ENCODE measurements at places on chromosomes 7 and 10. TPM values are rescaled to one million over a fixed set of nuclear protein-coding genes. Genes with fewer than 3 reads are reported as not detected.

ZNF485 gene
- total RNA-seq: 3.3 TPM

GARIN1A gene
- 1.5 TPM for total RNA-seq

OR13A1 gene
- total RNA-seq: not detected

GTF2IRD2 gene
- total RNA-seq: 6.5 TPM

CTTNBP2 gene
- 22.3 TPM for total RNA-seq

ZNF273 gene
- total RNA-seq: 4.2 TPM

ADAM8 gene
- 1.2 TPM for total RNA-seq

ARMC3 gene
- total RNA-seq: not detected

PRPS1L1 gene
- not detected for total RNA-seq

GRID2IP gene
- not detected for total RNA-seq

MARVELD1 gene
- 41.4 TPM for total RNA-seq

HKDC1 gene
- under 0.01 TPM for total RNA-seq

EXOC6 gene
- total RNA-seq: 15.9 TPM

ATXN7L1 gene
- total RNA-seq: 11.3 TPM

IL6 gene
- 2.2 TPM for total RNA-seq

ASB15 gene
- total RNA-seq: not detected

CRCP gene
- total RNA-seq: 31.1 TPM

PALD1 gene
- total RNA-seq: 0.66 TPM

CLDN4 gene
- total RNA-seq: 1.7 TPM

TRIL gene
- 0.58 TPM for total RNA-seq

NSUN6 gene
- total RNA-seq: 13.5 TPM

PRR15 gene
- total RNA-seq: not detected

ZNF804B gene
- not detected for total RNA-seq

HOXA13 gene
- under 0.01 TPM for total RNA-seq

RAB11FIP2 gene
- total RNA-seq: 20.5 TPM

STAM gene
- 28.4 TPM for total RNA-seq

CRTAC1 gene
- not detected for total RNA-seq

NRP1 gene
- total RNA-seq: 370 TPM

MET gene
- total RNA-seq: 12.6 TPM

NKX6-2 gene
- not detected for total RNA-seq

ARHGEF35 gene
- 2.8 TPM for total RNA-seq

UCMA gene
- not detected for total RNA-seq

GDF2 gene
- not detected for total RNA-seq

OR9A2 gene
- not detected for total RNA-seq

RBM20 gene
- total RNA-seq: not detected

CEP55 gene
- total RNA-seq: 3.8 TPM

PLPP4 gene
- 1.2 TPM for total RNA-seq

STEAP4 gene
- total RNA-seq: 1.7 TPM

BMPER gene
- 11.2 TPM for total RNA-seq

DENND2A gene
- total RNA-seq: 69.6 TPM

FZD8 gene
- total RNA-seq: 3.5 TPM

ADIRF gene
- 195 TPM for total RNA-seq

CACNB2 gene
- total RNA-seq: 1.2 TPM

FERD3L gene
- total RNA-seq: not detected

TECPR1 gene
- total RNA-seq: 29.5 TPM

Measured in smooth muscle cell of trachea (primary cell).